ACHN (cell line): ENCODE measurements at places on chromosomes 6 and 20.
A peak's percentile ranks its signal among the peaks of the same experiment; 100 is the strongest.

DNA sequence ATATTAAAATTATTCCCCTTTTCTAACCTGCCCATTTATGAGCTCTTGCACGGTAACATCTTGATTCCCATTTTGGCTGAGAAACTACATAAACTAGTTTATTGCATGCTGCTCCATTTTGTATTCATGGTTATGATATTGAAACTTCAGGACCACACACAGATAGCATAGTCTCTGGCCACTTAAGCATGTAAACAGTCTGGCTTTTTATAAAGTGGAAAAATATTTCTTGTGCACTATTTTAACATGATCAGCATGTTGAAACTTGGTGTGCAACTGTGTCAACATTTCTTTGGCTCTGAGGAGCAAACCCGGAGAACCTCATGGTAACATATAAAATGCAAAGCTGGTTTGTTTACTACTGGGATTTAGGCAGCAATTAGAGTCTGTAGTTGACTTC lies 70.7 kb downstream of the SLX4IP start:
- no peak for DNase-seq

- no peak for DNase-seq
These were observed 32.1 kb downstream of the SF3B5 start for GRCh38 chr6:144063246-144063743.

- DNase-seq, result peak; percentile 8
These were observed 98.3 kb downstream of the ELOVL5 start for GRCh38 chr6:53250176-53251032.

DNA sequence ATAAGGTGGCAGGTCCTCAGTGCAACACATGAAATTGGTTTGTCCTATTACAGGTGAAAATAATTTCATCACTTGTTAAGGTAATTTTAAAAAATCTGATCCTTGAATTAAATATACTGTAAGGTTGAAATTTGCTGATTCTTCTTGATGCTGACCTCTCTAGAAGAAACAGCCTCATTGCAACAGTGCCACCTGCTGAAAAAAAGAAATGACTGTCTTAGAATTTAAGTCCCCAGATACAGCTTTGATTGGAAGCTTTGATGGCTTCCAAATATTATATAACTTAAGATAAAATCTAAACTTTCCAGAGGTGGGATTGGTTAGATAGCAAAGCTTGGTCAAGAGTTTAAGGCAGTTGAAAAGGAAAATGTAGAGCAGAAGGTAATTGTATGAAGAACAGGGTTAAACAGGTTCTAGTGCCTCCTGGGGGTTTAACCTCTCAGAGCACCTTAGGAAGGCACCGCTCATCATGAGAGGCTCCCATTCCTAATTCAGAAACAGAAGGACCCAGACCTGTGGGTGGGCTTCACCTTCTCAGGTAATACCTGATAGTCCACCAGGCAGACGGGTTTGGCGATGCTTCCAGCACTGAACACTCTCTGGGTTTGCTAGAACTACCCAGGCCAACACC lies 401.0 kb downstream of the PAX1 start:
- DNase-seq, result peak; percentile 44

DNA sequence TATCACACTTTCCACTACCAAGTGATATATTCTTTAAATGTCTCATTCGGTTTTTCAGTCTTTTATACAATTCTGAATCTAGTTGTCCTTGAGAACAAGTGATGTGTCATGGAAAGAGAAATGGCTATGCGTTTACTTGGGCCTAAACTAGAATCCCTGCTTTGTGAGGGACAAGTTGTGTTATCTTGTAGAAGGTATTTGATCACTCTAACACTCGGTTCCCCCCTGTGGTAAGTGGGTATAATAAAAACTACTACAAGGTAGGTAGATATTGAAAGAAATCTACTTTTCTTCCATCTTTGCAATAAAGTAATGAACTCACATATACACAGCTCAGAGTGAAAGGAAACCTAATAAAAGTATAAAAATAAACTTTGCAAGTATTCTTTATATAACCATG lies 108.9 kb downstream of the MANEA start:
- DNase-seq, result no peak

DNA sequence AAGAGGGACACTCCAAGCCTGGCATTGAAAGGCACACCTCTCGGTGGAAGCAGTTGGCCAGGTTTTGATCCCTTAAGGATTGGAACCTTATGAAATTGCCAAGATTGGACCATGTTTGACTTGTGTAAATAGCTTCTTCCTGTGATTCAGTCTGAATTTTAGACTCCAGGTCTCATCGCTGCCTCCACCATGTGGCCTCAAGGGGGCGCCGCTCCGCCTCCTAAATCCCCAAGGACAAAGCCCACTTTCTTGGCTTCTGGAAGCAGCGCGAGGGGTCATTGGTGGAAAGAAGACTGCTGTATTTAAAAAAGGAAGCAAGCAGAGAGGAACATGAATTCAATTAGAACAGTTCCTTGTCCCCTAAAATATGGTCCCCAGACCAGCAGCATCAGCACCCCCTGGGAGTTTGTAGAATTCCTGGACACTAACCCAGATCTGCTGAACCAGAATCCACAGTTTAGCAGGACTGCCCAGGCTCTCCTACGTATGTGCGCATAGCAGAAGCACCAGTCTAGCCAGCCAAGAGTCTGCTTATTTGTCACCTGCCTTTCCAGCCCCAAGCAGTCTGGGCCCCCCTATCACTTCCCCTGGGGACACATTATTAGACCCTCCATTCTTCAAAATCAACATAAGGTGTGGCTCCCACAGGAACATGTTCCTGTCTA lies 108.5 kb downstream of the LY86 start:
- peak; percentile 46 for DNase-seq

DNA sequence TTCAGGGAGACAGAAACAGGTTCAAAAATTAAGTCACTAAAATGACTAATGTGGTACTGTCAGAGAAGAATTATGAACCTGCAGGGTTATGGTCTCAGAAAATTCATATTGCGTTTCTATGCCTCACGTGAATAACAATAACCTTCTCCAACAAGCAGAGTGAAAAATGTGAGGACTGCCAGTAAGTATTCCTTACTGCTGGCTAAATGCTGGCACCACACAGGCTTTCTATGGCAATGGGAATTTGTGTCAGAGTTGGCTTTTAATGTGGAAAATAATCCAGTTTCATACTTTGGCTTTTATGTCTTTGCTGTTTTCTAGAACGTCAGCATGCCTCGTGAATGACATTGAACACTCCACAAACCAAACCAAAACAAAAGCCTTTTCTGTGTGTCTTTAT lies 656.0 kb downstream of the KIF16B start:
- no peak for DNase-seq

GRCh38 chr6:8229915-8230756 lies 127.8 kb upstream of the EEF1E1 start:
- no peak for DNase-seq
